ENCODE measurements at places on chromosomes 1 and 21.

GRCh38 chr1:41914516-41914915 is 4.2 kb downstream of the HIVEP3 start:
- no peak for DNase-seq

- no peak for DNase-seq
These were observed 52.0 kb upstream of the TINAGL1 start for GRCh38 chr1:31524186-31524901.

DNA sequence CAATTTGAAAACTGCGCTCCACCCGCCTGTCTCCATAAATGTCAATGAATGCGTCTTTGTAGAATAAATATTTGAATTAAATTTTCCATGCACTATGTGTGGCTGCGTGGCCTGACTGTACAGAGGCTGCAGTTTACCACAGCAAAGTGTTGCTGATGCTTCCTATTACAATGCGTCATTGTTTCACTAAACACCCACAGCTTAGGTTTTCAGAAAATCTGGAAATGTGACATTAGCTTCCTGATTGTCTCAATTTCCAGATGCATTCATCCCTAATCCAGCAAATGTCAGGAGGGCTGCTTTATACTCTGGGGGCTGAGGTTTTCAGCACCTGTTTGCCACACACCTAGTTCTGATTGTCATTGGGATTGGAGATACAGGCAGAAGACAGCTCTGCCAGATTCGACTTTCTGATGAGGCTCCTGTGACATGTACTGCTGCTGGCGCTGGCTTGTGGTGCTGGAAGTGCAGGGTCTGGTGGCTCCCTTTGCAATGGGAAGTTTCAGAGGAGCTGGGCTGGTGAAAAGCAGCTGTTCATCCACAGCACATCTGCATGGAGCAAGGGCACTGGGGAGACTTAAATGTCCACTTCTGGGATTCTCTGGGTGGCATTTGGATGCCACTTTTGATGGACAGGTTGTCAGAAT is 40.0 kb downstream of the URB2 start:
- DNase-seq, result no peak

DNA sequence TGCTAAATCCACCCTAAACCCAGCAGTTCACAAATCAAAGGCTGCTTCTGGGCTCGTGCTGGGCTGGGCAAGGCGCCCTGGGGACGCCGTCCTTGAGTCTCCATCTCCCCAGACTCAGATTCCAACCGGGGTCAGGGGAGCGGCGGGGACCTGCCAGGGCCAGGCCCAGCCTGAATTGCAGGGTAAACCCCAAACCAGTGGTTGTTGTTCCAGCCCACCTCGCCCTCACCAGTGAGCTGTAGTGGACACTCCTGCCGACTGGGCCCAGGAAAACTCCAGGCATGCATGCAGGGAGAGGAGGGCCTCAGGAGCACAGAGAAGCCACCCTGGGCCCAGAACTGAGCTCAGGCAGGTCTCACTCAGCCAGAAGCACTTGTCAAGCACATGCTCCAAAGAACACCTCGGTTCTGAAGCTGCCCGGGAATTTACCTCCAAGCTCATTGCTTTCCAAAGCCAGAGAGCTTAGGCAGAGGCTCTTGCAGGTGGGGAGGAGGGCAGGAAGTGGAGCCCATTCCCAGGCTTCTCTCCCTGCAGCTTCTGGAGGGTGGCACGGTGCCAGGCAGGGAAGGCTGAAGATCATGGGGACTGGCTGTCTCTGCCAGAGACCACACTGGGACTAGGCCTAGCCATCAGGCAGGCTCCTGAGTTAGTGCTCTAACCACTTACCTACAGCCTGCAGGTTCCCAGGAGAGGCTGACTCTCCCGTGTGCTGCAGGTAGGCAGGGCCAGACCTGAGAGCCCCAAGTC is 437.0 kb downstream of the MATN1 start:
- no peak for DNase-seq

GRCh38 chr1:154962156-154962749 is 671 bp upstream of the PYGO2 start:
- DNase-seq, result peak; percentile 28

GRCh38 chr1:32063261-32063681 is 9.5 kb upstream of the TMEM39B start:
- no peak for DNase-seq

GRCh38 chr1:221356693-221357092 is 385.2 kb downstream of the DUSP10 start:
- DNase-seq, result no peak

GRCh38 chr21:45085700-45086099 is 11.3 kb downstream of the ADARB1 start:
- DNase-seq, result no peak

DNA sequence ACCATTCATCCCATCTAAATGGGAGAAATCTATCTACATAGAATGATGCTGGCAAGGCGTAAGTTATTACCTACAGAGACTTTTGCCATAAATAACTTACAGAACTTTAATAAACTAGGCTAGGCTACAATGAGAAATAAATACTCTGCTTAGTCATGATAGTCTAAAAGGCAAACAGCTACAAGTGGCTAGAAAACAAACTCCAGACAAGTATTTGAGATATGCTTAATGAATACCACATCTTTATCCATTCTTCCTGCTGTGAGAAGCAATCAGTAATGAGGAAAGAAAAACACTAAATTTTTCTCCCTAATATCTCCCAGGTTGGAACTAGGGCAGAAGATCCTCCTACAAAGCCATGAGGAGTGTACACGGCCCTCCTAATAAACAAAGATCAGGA is 187.0 kb upstream of the OLFM3 start:
- DNase-seq, result no peak

DNA sequence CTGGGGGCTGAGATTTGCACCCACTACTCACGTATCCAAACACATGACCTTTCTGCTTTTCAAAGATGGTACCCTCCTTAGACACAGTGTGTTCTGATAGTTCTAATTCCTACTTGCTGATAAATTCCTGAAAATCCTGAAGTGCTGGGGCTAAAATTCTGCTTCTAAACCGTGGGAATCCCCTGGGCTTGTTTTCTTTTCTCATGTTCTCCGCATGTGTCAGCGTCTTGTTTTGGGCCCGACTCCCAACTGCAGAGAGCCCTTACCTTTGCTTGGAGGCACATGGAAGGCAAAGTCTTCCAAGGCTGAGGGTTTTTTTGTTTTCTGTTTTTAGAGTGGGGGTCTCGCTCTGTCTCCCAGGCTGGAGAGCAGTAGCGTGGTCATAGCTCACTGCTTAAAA is 27.2 kb downstream of the PSMG1 start:
- DNase-seq, result no peak

DNA sequence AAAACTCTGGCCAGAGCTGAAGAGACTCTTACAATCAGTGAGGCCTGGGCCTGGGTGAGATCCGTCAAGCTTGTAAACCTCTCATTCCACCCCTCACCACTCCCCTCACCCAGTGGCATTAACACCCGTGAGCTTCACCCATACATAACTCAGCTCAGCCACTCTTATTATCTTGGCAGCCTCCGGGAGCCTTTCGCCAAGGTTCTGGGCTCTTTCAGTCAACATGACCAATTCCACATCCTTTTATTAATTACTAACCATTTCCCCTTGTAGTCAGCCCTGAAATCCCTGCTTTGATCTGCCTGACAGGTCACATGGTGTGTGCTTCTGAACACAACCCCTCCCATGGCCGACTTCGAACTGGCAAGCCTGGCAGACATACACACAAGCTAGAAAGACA is 134.8 kb downstream of the SETD4 start:
- DNase-seq, result no peak

DNA sequence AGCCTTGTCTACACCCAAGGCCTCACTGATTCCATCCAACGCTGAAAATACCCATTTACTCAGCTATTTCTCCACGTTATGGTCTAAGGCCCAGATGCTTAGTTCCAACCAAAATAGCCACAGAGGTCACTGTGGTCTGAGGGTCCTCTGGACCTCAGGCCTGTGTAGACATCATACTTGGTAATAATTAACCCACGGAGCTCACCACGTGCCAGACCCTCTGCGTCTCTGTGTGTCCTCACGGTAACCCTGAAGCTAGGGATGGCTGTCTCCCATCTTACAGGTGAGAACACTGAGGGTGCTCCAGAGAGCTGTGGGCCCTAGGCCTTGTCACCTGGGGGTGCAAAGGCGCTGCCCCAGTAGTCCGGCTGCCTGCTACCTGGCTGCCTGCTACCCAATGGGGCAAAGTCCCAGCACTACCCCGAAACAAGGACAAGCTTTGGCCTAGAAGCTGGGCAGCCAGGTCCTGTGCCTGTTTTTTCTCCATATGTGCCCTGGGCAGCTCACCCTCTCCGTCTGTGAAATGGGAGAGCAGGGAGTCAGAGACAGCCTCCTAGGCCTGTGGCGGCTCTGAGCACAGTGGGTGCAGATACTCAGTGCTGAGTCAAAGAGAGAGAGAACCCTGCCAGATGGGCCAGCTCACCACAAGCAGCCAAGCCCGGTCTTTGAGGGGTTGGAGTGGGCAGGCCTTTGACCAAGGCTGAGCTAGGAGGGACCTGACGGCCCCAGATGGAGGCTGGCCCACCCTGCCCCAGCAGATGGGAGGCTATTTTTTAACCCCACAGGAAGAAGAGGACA is 17.0 kb upstream of the RUNX3 start:
- no peak for DNase-seq

- DNase-seq, result no peak
These were observed 32.8 kb upstream of the COX20 start for GRCh38 chr1:244802556-244803239.

All from chondrocyte (in vitro differentiated cells).